Sigmoid colon (tissue), 7 donors: ENCODE measurements at places on chromosomes 3 and 15. TPM values are rescaled to one million over a fixed set of nuclear protein-coding genes. Genes with fewer than 3 reads are reported as not detected.

DNA sequence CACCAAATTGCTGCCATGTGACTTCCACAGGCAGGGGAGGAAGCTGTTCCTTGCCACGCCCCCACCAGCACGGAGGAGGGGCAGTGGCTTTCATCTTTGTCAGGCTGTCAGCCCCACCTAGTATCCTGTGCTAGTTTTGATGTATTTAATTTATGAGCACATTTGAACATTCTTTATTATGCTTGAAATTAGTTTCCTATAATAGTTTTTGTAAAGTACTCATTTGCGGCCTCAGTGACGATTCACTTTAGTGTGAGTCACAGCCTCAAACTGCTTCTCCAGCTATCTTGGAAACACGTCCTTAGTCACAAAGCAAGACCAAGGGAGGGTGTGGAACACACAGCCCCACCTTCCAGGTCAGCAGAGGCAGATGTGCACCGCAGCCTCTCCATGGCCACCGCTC is 239.9 kb upstream of the ATP10A start:
- H3K4me3 ChIP-seq = no peak overlapping the region
- DNase-seq = no peak
- H3K4me1 ChIP-seq = no peaks in the 10 kb centered on the region
- no peak overlapping the region for H3K27ac ChIP-seq
- H3K36me3 ChIP-seq = no peaks in the 10 kb centered on the region

GRCh38 chr3:141020143-141020830 is 30.9 kb upstream of the SPSB4 start:
- no peak overlapping the region for H3K4me3 ChIP-seq
- no peak overlapping the region for H3K27ac ChIP-seq
- no peaks in the 10 kb centered on the region for H3K27me3 ChIP-seq
- DNase-seq = no peak
- no peaks in the 10 kb centered on the region for H3K4me1 ChIP-seq

GRCh38 chr15:74311734-74312444 is 55.6 kb downstream of the CYP11A1 start:
- no peak for DNase-seq
- no peaks in the 10 kb centered on the region for H3K4me1 ChIP-seq
- H3K36me3 ChIP-seq = no peaks in the 10 kb centered on the region
- no peak overlapping the region for H3K4me3 ChIP-seq
- no peak overlapping the region for H3K27ac ChIP-seq

- no peak overlapping the region for H3K27ac ChIP-seq
- no peak overlapping the region for H3K4me3 ChIP-seq
- H3K27me3 ChIP-seq = no peaks in the 10 kb centered on the region
- no peak for DNase-seq
- H3K4me1 ChIP-seq = no peaks in the 10 kb centered on the region
Observed at GRCh38 chr3:16349986-16350596, 85.1 kb downstream of the OXNAD1 start.

GRCh38 chr3:172121981-172122380 is 82.6 kb downstream of the FNDC3B start:
- no peak for DNase-seq
- H3K36me3 ChIP-seq = no peaks in the 10 kb centered on the region
- no peak overlapping the region for H3K4me3 ChIP-seq
- H3K4me1 ChIP-seq = peaks cover 28% of the 10 kb centered on the region
- H3K27me3 ChIP-seq = no peaks in the 10 kb centered on the region

DNA sequence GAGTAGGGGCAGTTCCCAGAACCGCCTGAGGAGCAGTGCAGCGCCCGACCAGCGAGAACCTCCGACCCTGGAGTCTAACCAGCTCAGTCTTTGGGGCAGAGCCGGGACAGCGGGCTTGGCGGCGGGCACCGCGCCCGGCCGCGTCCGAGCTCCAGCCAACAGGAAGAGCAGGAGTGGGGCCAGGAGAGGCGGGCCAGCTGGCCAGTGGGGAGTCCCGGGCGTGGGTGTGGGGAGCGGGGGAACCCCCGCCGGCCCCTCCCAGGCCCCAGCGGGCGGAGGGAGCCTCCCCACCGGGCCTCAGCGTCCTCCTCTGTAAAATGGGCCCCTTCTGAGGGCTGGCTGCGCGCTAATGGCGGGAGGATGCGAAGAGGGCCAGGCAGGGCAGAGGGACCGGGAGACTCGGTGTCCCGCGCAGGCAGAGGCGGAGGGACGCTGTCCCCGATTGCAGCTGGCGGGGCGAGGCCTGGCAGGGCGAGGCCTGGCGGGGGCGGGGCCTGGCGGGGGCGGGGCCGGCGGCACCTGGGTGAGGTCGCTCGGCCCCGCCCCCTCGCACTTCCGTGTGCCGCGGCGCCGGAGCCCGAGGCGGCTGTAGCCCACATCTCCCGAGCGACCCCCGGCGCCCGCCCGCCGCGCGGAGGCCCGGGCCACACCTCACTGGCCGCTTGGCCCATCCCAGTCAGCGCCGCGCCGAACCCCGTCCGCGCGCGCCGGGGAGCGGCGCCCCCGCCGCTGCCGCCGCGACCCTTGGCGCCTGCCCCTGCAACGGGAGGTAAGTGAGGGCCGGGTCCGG is at the start of gene PRKCD:
Gene PRKCD (plus strand): TSS at position 550 of the 790 bp plus-strand sequence. CDS start 17,214 bp downstream, outside the sequence.
- H3K27me3 ChIP-seq = peaks cover 7% of the 10 kb centered on the region
- H3K4me3 ChIP-seq = peak within 1 kb of the TSS; percentile 57
- peak within 1 kb of the TSS; percentile 79 for H3K27ac ChIP-seq
- no peaks in the 10 kb centered on the region for H3K36me3 ChIP-seq
- H3K4me1 ChIP-seq = peaks cover 38% of the 10 kb centered on the region
- DNase-seq = peak; percentile 93

The ZNF662 gene
- 8.7 TPM for total RNA-seq

DNA sequence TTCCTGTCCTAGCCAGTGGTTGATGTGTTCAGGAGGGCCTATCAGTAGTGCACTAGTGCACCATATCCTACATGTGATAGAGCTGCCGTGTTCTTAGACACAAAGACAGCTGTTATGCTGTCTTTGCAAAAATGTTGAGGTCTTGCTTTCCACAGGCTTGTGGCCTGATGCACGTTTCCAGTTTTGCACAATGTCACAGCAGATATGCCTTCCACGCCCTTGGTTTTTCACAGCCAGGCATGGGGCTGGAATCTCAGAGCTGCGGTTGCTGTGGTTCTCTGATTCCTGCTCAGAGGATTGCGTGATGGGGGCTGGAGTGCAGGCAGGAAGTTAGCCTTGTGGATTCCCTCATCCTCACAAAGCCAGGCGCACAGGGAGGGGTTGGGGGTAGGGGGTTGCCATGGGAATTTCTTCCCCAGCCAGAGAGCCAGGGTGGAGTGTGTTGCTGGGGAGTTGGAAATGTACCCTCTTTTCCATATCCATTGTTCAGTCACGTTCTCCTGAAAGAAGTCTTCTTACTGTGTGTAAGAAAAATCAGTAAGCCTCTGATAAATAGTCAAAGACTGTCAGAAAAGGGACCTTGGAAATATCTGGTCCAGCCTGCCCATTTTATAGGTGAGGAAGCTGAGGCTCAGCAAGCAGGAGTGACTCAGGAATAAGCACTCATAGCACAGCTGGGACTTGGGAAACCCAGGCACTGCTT is 79.4 kb downstream of the SMAD3 start:
- no peaks in the 10 kb centered on the region for H3K36me3 ChIP-seq
- H3K4me3 ChIP-seq = no peak overlapping the region
- no peaks in the 10 kb centered on the region for H3K4me1 ChIP-seq

The ATP13A4 gene
- total RNA-seq = 2.9 TPM

The GP9 gene
- total RNA-seq = not detected

The CCR9 gene
- not detected for total RNA-seq

The NAA80 gene
- 8.9 TPM for total RNA-seq

- no peaks in the 10 kb centered on the region for H3K4me1 ChIP-seq
- DNase-seq = peak; percentile 1
- no peak overlapping the region for H3K27ac ChIP-seq
- no peak overlapping the region for H3K4me3 ChIP-seq
- no peaks in the 10 kb centered on the region for H3K27me3 ChIP-seq
- no peaks in the 10 kb centered on the region for H3K36me3 ChIP-seq
Observed at GRCh38 chr15:63396152-63396928, 14.7 kb upstream of the CA12 start.

The PTX3 gene
- 0.83 TPM for total RNA-seq

The ANKRD34C gene
- total RNA-seq = not detected

The COL8A1 gene
- 39.6 TPM for total RNA-seq

DNA sequence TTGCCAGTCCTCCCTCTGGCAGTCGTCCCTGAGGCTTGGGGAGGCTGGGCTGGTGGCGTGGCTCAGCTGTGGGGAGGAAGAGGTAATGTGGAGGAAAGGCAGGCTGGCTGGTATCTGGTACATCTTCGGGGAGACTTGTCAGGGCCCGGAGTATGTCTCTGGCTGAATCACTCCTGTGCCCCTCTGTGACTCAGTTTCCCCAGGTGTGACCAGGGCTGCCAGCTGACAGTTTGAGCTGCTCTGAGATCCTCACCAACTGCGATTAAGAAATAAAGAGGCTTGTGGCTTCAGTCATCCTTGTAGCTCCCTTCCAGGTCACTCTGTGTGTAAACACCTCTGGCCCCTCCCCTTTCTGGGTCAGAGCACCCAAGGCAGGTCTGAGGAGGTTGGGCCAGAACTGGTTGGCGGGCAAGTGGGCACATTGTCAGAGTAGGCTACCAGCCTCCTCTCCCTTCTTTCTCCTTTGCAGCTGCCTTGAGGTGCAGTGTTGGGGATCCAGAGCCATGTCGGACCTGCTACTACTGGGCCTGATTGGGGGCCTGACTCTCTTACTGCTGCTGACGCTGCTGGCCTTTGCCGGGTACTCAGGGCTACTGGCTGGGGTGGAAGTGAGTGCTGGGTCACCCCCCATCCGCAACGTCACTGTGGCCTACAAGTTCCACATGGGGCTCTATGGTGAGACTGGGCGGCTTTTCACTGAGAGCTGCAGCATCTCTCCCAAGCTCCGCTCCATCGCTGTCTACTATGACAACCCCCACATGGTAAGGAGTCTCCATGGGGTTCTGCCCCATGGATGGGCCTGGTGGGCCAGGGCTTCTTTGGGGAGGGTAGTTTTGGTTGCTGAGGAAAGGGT is 3.0 kb downstream of the TEX264 start:
- H3K4me3 ChIP-seq = no peak overlapping the region
- H3K4me1 ChIP-seq = peaks cover 46% of the 10 kb centered on the region
- H3K27me3 ChIP-seq = no peaks in the 10 kb centered on the region
- peak; percentile 52 for DNase-seq
- peaks cover 9% of the 10 kb centered on the region for H3K36me3 ChIP-seq

- H3K27me3 ChIP-seq = no peaks in the 10 kb centered on the region
- no peaks in the 10 kb centered on the region for H3K36me3 ChIP-seq
- H3K4me3 ChIP-seq = no peak overlapping the region
- H3K4me1 ChIP-seq = no peaks in the 10 kb centered on the region
- no peak for DNase-seq
Observed at GRCh38 chr3:177731644-177732268, 534.5 kb upstream of the TBL1XR1 start.

- H3K27me3 ChIP-seq = no peaks in the 10 kb centered on the region
- no peaks in the 10 kb centered on the region for H3K4me1 ChIP-seq
- no peak for DNase-seq
- no peaks in the 10 kb centered on the region for H3K36me3 ChIP-seq
- no peak overlapping the region for H3K27ac ChIP-seq
- H3K4me3 ChIP-seq = no peak overlapping the region
Observed at GRCh38 chr3:130395331-130395730, 49.9 kb downstream of the COL6A5 start.

GRCh38 chr15:96002890-96003859 is 327.3 kb upstream of the NR2F2 start:
- no peaks in the 10 kb centered on the region for H3K4me1 ChIP-seq
- H3K27ac ChIP-seq = no peak overlapping the region
- no peaks in the 10 kb centered on the region for H3K27me3 ChIP-seq
- H3K36me3 ChIP-seq = no peaks in the 10 kb centered on the region
- no peak overlapping the region for H3K4me3 ChIP-seq
- no peak for DNase-seq

GRCh38 chr3:137762674-137763593 is 1.2 kb upstream of the SOX14 start:
- peaks cover 40% of the 10 kb centered on the region for H3K27me3 ChIP-seq
- no peak overlapping the region for H3K27ac ChIP-seq
- H3K36me3 ChIP-seq = no peaks in the 10 kb centered on the region
- no peak for DNase-seq
- peaks cover 32% of the 10 kb centered on the region for H3K4me1 ChIP-seq

- no peaks in the 10 kb centered on the region for H3K27me3 ChIP-seq
- no peak overlapping the region for H3K4me3 ChIP-seq
- DNase-seq = no peak
Observed at GRCh38 chr15:74621936-74622335, 6.3 kb downstream of the CLK3 start.
